ENCODE measurements at places on chromosomes 16 and 17.
A peak's percentile ranks its signal among the peaks of the same experiment; 100 is the strongest.

GRCh38 chr17:2107506-2107905 lies 52.6 kb downstream of the HIC1 start:
- no peak for DNase-seq

GRCh38 chr16:74766729-74767128 lies 7.9 kb downstream of the FA2H start:
- DNase-seq: no peak

- no peak for DNase-seq
Measured at GRCh38 chr17:64236827-64237403, 26.1 kb downstream of the TEX2 start.

DNA sequence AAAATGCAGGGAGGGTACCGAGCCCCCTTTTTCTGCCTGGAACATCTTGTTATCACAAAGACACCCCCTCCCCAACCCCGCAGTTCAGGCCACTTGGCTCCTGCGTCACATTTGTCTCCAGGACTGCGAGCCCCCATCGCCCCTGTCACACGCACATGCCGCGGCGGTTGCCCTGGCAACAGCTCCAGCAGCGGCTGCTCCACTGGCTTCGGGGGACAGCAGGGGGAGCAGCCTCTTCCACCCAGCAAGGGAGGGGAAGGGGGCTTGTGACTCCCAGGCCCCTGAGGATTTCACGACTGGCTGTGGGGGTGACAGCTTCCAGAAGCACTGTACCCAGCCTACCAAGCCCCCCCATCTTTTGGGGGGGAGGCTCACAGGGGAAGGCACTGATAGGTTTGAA lies 2.6 kb downstream of the BAIAP3 start:
- peak; percentile 9 for DNase-seq

DNA sequence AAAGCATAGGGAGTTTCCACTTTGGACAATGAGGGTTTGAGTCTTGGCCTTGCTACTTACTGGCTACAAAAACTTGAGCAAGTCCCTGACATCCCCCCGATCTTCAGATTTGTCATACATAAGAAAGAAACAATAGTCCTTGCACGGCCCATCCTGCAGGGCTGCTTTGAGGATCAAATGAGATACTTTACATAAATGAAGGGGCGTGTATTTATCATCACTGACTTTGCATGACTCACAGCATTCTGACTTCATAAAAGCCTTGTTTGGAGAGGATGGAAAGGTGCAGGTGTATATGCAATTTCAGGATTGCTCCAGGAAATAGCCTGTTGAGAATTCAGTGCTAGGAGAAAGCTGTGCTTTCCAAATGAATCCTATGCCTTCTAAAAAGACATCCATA lies 465.0 kb upstream of the MAF start:
- no peak for DNase-seq
